MCF 10A (cell line): ENCODE measurements at places on chromosomes 3 and 15. TPM values are rescaled to one million over a fixed set of nuclear protein-coding genes. Genes with fewer than 3 reads are reported as not detected.

LXN gene
- total RNA-seq: 3.4 and 4.4 TPM in 2 replicates

DPPA2 gene
- total RNA-seq: not detected in 2 replicates

DNA sequence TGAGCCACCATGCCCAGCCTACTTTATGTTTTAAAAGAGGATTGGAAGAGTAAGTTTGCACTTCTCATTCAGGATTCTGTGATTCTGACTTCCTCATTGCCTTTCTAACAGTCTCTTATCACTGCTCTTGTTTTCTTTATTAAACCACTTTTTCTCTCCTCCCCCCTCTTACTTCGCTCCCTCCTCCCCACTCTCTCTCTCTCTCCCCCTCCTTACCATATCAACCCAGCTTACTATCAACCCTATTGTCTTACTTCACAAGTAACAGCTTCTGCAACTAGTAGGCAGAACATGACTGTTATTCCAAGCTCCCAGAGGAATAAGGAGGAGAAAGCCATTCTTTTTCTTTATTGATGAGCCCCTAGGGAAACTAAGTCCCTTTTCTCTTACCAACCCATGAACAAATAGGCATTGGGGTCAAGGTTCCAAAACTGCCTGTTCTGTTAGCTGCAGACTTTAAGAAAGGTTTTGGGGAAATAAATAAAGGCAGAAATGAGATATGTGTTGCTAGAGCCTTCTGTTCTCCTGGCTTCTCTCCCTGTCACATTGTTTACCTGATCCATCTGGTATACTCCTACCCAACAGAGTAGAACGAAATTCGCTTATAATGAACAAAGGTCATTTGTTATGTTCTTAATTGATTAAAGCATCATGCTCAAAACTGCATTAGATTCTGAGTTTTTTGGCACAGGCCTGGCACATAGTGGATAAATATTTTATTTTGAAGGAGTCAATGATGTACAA, 56.4 kb upstream of the RASGRP1 start:
- H3K4me1 ChIP-seq: no peaks in the 10 kb centered on the region
- H3K27ac ChIP-seq: no peak overlapping the region
- no peak overlapping the region for H3K4me3 ChIP-seq
- peaks cover 43% of the 10 kb centered on the region for H3K27me3 ChIP-seq

- no peak for DNase-seq
- H3K4me3 ChIP-seq: no peak overlapping the region
- H3K27me3 ChIP-seq: no peaks in the 10 kb centered on the region
- H3K27ac ChIP-seq: no peak overlapping the region
- H3K4me1 ChIP-seq: no peaks in the 10 kb centered on the region
- no peaks in the 10 kb centered on the region for H3K36me3 ChIP-seq
Measured at GRCh38 chr3:115644391-115644790, 21.1 kb downstream of the GAP43 start.

CLDN16 gene
- total RNA-seq: 0.23 TPM in 1 of 2 replicates, not detected in the other

BUB1B gene
- 24.4 and 30.9 TPM in 2 replicates for total RNA-seq

DNA sequence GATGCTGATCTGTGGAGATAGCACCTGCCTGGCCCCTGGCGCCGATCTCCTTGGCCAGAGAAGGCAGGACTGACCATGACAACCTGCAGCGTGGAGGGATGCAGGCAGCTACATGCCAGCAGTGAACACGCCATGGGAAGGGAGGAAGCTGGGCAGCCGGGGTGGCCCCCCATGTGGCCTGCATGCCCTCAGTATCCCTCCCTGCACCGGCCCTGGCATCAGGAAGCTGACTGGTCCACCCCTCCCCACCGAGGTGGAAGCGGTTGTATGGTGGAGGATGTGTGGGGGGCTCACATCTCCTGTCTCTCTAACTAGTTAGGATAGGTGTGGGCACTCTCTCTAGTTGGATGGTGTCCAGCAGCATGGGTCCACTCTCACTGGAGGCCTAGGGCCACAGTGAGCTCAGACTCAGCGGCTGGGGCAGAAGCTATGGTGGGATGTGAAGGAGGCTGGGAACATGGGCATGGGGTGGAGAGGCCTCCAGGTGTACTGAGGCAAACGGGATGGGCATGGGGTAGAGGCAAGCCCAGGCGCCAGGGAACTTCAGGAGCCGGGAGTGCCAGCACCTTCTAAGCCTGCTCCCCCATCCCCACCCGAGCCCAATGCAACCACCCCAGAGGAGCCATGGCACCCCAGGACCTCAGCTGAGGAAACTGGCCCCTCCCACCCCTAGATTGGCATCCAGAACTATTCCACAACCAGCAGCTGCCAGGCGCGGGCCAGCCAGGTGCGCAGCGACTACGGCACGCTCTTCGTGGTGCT, 1.8 kb upstream of the ABTB1 start:
- H3K36me3 ChIP-seq: no peaks in the 10 kb centered on the region
- peak overlapping the region; percentile 79 for H3K4me3 ChIP-seq
- no peak for DNase-seq
- H3K27me3 ChIP-seq: no peaks in the 10 kb centered on the region
- peak overlapping the region; percentile 59 for H3K27ac ChIP-seq
- H3K4me1 ChIP-seq: peaks cover 17% of the 10 kb centered on the region

GRCh38 chr3:158794936-158795518, 6.8 kb upstream of the MFSD1 start:
- no peak overlapping the region for H3K27ac ChIP-seq
- peak; percentile 50 for DNase-seq
- no peak overlapping the region for H3K4me3 ChIP-seq

KNG1 gene
- not detected in 2 replicates for total RNA-seq

DNA sequence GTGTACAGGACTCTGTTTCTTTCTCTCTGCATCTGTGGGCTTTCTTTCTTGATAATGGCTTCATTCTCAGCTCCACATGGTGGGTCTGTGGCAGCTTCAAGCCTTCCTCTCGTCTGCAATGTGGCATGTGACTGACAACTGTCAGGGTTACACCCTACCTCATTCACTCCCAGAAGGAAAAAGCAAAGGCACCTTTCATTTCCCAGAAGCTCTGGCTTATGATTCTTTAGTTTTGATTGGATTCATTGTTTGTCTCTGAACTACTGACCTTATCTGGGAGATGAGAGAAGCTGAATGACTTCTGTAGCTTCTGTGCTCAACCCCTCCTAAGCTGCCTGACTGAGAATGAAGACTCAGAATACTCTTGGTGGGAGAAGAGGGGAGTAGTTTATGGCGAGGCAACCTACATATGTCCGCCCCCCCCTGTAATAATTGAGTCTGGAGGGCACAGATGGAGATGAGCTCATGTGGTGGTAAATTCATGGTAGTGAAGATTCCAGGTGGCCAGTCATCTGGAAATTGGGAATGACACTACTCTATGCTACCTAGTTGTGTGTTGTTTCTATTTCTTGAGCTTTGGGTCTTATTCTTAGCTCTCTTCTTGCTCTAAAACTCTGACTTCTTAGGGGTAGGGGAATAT, 38.4 kb downstream of the KCNAB1 start:
- no peak for DNase-seq
- no peaks in the 10 kb centered on the region for H3K27me3 ChIP-seq
- H3K4me1 ChIP-seq: no peaks in the 10 kb centered on the region
- H3K36me3 ChIP-seq: no peaks in the 10 kb centered on the region
- H3K27ac ChIP-seq: no peak overlapping the region

MAP6D1 gene
- total RNA-seq: 1.1 and 1.9 TPM in 2 replicates

WWTR1 gene
- total RNA-seq: 52.9 and 54.9 TPM in 2 replicates

TNFAIP8L3 gene
- 2.6 and 4.2 TPM in 2 replicates for total RNA-seq

MORC1 gene
- not detected in 2 replicates for total RNA-seq

P2RY14 gene
- total RNA-seq: not detected in 2 replicates
